ENCODE measurements at places on chromosomes 7 and 10.

DNA sequence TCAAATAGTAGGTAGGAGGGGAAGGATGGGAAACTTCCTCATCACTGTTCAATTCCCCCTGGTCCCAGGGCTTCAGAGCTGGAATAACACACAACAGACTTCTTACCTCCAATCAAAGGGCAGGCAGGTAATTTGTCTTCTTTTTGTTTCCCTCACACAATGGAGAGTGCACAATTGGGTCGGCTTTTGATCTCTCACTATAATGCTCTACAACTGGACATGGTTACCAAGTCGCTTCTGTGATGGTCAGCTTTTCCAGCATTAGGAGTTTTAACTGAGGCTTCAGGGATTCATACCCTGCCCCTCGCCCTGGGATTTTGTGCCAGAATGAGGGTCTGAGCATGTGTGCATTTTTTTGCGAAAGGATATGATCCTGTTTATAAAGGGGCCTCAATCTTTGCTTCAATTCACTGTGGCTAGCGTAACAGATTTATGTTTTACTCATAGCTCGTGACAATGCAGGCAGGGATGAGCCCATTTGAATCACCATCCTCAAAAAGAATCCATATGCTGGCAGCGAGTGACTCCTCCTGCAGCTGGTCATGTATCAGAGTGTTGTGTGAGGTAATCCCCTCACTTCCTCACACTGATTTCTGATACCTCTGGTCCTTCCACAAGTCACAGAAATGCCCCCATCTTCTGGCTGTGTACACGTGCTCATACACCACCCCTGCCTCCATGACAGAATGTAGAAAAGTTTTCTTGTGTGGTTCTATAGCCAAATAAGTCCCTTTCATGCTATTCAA is 189.6 kb downstream of the CTTNBP2 start:
- DNase-seq = no peak

DNA sequence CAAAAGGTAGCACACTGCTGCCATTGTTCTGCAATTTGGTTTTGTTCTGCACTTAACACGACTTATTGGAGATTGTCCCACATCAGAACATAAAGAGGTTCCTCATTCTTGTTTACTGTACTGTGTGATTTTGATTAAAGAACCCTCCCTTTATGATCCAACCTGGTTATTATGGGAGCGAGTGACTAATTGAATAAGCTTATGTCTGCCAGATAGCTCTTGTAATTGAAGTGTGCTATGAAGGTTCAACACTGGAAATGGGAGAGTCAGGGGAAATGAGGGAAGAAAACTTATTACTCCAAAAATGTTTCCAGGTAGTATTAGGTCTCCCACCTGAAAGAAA is 33.9 kb downstream of the CASP7 start:
- DNase-seq = no peak

GRCh38 chr7:156090988-156091387 is 278.7 kb upstream of the SHH start:
- DNase-seq = no peak

DNA sequence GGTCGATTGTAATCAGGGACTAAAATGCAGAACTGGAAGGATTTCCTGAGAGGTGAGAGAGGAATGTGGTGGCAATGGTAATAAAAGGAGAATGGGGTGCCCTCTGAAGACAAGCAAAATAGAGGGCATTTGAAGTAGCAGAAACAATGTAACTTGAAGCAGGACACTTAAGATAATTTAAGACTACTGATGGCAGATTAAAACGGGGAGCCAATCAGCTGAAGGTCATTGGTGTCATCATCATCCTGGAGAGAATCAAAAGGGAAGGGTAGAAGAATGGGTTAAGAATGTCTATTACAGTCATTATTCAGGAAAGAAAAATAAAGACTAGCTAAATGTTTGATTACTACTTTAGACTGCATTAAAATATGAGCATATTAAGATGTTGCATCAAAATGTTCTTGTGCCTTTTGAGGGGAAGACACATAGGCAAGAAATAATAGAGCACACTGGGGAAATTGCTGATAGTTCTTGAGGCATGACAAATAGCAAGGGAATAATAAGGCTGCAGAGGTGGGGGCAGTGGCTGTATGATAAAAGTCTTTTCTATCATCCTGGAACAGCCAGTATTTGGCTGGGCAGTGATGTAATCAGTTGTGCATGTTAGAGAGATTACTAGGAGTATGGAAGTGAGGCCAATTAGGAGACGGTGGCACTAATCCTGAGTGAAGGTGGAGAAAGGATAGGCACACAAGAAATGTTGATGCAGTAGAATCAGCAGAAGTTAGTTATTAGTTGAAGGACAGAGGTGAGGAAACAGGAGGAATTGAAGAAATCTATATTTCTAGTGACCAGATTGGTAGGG is 60.2 kb downstream of the CCDC71L start:
- no peak for DNase-seq

GRCh38 chr10:1041514-1041913 is 7.4 kb downstream of the IDI1 start:
- DNase-seq = no peak
